ENCODE measurements at places on chromosomes 5 and 9. TPM values are rescaled to one million over a fixed set of nuclear protein-coding genes. Genes with fewer than 3 reads are reported as not detected.

Gene FSTL4
- total RNA-seq = 0.26 TPM

Gene ZNF454
- total RNA-seq = 1.2 TPM

Gene LECT2
- not detected for total RNA-seq

Gene C5
- total RNA-seq = 0.80 TPM

Gene CDH10
- total RNA-seq = 0.08 TPM

Gene CER1
- not detected for total RNA-seq

Gene IFNA2
- total RNA-seq = not detected

Gene MLANA
- not detected for total RNA-seq

Gene EIF4E1B
- total RNA-seq = not detected

Gene KIF24
- total RNA-seq = 2.5 TPM

Gene IL9
- not detected for total RNA-seq

Gene STOML2
- 195 TPM for total RNA-seq

Gene BHMT2
- total RNA-seq = 1.2 TPM

Gene DMRT3
- not detected for total RNA-seq

Gene LCN15
- not detected for total RNA-seq

Gene RALGDS
- total RNA-seq = 17.5 TPM
